Fibroblast of skin of right quadriceps (primary cell): ENCODE measurements at places on chromosomes 5 and 9.

DNA sequence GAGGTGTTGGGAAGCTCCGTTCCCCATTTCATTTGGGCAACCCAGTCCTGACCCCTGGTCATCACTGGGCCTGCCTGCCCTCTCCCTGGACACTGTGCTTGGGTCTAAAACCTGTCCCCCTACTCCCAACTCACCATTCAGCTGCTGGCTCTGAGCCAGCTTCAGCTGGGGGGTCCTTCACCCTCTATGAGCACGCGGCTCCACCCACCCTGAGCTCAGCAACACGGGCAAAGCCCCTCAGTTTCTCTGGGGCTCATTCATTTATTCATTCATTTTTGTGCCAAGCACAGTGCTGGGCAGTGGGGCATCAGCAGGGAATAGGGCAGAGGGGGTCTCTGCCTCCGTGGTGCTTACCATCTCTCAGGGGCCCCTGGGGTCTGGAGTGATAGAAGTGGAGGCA lies 199.8 kb upstream of the MVB12B start:
- DNase-seq, result no peak

GRCh38 chr9:97512966-97513560 lies 11.6 kb downstream of the TMOD1 start:
- no peak for DNase-seq

GRCh38 chr5:58776559-58776958 lies 193.7 kb downstream of the RAB3C start:
- no peak for DNase-seq

GRCh38 chr9:83355024-83355444 lies 183.2 kb downstream of the FRMD3 start:
- peak; percentile 81 for DNase-seq

DNA sequence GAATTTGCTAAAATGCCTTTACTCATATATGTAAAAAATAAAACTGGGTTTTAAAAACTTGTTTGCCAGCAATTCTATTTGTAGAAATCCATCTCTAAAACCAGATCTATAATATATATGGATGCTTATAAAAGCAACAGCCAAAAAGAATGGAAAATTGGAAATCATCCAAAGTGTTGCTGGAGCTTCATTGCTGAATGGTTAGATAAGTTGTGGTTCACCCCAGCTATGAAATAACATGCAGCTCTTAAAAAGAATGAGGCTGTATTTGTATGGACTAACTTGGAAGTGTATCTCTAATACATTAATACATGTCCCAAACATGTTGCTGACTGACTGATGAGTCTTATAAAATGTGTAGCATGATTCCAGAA lies 76.2 kb downstream of the STK10 start:
- peak; percentile 89 for DNase-seq

DNA sequence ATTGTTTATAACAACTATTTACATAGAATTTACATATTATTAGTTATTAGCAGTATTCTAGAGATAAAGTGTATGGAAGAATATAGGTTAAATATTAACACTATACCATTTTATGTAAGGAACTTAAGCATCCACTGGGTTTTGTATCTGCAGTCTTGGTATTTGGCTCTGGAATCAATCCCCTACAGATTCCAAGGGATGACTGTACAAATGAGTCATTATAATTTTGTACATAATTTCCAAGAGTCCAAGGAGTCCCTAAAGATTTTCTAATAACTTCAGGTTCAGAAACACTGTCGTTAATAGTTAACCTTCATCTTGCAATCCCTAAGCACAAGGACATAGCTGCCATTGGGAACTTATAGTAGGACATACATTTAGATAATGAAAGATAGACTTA lies 254.8 kb upstream of the PDE4D start:
- peak; percentile 61 for DNase-seq

DNA sequence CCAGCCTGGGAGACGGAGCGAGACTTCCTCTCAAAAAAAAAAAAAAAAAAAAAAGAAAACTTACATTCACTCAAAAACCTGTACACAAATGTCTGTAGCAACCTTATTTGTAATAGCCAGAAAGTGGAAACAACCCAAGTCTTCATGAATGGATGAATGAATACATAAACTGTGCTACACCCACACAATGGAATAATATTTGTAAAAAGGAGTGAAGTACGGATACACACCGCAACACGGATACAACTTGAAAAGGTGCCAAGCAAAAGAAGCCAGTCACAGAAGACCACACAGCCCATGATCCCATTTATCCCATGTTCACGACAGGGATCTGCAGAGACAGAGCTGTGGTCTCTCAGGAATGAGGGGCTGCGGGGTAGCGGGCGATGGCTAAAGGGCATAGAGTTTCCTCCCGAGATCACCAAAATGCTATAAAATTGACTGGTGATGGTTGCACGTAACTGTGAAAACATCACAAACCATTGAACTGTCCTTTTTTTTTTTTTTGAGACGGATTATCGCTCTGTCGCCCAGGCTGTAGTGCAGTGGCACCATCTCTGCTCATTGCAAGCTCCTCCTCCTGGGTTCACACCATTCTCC lies 76.2 kb upstream of the COL5A1 start:
- DNase-seq, result no peak

- DNase-seq, result peak; percentile 38
Measured at GRCh38 chr5:50751064-50751657, 84.7 kb downstream of the PARP8 start.

DNA sequence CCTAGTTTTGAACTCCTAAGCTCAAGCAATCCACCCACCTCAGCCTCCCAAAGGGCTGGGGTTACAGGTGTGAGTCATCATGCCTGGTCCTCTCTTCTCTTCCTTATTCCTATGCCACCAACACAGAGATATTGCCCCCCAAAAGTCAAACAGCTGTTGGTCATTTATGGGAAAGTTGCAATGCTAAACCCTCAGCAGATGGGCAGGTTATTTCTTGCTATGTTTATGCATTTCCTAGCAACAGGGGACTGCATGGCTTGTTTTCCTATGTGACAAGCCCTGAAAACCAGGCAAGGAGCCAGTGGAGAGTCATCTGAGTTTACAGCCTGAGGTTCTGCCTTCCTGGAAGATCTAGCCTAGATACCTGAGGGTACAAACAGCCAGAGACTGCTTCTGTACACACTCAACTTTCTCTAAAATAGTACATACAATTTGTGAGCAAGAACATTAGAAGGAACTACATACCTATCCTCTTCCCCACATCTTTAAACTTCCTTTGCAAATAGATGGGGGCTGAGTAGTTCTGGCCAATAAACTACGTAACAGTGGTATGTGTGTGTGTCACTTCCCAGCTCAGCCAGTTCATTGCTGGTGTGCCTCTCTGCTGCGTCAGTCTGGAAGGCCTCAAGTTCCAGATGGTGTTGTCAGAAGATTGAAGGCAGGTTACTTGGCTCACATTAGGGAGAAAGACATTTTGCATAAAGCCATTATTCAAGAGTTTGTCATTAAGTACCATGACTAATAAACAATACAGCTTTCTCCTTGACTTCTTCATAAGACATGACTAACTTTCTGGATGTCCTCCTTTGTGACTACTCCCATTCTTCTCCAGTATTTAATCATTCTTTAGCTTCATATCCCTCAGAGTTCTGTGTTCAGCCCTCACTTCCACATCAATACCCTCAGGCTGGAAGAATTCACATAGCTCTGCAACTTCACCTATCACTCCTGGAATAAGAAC lies 65.3 kb downstream of the CSNK1A1 start:
- peak; percentile 100 for DNase-seq

DNA sequence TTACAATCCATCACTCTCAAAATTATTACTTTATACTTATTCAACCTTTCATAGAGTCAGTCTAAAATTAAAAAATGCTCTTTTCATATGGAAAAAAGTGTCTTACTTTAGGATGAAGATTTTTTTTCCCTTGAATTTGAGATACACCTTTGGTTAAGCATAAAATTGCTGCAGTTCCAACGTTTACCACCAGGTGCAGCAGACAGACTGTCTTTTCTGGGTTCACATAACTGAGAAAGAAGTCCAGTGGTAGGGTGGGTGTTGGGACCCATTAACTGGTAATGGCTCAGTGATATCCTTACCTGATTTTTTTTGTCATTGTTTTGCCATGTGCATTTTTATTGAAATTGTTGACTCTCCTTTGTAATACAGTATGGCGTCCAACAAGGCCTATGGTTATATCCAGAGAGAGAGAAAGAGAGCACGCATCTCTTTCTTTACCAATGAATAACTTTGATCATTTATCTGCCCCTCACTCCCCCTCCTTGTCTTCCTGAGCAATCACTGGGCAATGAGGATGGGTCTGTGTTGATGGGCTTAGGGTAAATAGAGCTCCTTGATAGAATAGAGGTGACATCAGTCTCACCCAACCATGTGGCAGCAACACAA lies 98.4 kb downstream of the FBXL7 start:
- no peak for DNase-seq

DNA sequence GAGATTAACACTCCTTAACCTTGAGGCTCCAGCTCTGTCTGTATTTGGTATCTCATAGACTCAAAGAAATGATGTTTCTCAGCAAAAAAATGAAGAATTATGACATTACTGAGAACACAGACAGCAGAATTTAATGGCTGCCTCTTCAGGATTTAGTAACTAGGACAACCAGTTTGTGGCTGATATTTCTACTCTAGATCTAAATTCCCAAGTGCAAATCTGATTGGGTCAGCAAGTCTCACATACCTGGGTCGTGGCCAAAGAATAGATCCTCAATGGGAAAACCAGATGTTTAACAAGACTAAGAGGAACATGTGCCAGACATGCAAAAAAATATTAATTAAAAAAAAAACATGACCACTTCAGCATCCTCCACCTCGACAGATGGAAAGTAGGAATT lies 608.9 kb downstream of the DTWD2 start:
- peak; percentile 10 for DNase-seq

DNA sequence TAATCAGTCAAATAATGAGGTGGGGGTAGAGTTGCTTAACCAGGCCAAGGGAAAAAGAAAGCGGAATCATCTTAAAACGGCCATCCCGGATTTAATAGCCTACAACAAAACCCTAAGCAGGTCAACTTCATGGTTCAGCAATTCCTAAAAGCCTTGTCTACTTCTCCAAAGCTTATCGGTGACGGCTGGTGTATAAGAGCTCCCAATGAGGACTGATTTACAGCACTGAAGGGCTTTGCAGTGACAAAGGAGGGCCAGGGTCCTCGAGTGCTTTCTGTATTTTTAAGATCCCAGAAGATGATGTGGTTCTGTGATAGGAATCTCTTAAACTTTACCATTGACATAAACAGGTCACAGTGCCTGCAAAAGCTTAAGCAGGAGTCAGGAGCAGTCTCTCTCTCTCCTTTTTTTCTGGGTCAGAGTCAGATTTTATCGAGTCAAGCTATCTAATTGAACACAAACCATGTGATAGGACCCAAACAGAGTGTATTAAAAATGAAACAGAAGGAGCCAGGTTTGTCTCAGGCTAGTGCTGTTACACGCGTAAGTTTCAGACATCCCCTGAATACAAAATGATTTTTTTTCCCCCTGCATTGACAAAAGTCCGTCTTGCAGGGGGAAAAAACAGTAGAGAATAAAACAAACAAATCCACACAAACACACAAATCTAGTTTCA lies 663.6 kb upstream of the ZNF608 start:
- DNase-seq, result no peak

DNA sequence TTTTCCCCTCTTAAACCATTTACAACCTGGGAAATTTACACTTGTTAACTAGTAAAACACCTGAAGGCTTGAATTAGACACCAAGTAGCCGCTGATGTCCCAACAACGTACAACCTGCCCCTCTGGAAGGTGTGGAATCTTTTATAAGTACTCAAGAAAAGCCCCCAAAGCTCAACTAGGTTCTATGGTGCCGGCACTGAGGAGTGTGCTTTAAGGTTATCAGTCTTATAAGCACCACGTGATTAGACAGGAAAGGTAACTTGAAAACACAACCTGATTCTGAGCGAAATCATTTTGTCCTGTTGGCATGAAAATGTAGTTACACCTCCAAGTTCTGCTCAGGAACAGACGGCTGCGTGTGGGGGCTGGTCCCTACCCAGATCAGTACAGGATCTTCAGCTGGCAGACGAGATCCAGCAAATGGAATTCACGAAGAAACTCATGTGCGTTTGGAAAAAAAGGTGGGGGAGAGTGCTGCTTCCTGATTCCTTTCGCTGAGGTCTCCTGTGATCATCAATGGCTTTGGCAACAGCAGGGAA lies 195.5 kb downstream of the MEF2C start:
- no peak for DNase-seq

DNA sequence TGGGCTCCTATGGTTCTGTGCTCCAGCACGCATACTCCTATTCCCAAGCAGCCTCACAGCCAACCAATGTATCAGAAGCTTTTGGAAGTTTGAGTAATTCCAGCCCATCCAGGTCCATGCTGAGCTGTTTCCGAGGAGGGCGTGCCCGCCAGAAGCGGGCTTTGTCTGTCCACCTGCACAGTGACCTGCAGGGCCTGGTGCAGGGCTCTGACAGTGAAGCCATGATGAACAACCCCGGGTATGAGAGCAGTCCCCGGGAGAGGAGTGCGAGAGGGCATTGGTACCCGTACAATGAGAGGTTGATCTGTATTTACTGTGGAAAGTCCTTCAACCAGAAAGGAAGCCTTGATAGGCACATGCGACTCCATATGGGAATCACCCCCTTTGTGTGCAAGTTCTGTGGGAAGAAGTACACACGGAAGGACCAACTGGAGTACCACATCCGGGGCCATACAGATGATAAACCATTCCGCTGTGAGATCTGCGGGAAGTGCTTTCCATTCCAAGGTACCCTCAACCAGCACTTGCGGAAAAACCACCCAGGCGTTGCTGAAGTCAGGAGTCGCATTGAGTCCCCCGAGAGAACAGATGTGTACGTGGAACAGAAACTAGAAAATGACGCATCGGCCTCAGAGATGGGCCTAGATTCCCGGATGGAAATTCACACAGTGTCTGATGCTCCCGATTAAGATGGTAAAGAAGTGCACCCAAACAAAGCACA lies 19.9 kb downstream of the ZBTB34 start:
- DNase-seq, result no peak

- no peak for DNase-seq
Measured at GRCh38 chr9:131521203-131521602, 9.9 kb downstream of the UCK1 start.

DNA sequence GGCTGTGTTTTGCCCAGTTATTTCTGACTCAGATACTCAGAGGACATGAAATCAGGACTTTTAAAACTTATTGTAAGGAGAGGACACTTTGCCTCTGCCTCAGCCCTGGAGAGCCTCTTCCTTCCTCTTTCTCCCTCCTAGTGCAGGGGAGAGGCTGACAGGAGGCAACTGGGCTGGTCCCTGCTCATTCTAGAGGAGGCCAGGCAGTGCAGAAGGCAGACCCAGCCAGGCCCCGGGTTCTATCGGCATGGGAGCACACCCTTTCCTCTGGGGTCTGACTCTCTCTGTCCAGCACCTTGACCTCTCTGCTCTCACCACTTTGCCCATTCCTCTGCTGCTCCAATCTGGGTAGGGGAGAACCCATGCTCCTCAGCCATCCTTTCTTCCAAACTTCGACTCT lies 16.0 kb upstream of the SMIM32 start:
- no peak for DNase-seq

GRCh38 chr9:96232539-96233241 lies 69.3 kb downstream of the HSD17B3 start:
- DNase-seq, result peak; percentile 68
